HL-60 (cell line): ENCODE measurements at places on chromosomes 16 and 17.

DNA sequence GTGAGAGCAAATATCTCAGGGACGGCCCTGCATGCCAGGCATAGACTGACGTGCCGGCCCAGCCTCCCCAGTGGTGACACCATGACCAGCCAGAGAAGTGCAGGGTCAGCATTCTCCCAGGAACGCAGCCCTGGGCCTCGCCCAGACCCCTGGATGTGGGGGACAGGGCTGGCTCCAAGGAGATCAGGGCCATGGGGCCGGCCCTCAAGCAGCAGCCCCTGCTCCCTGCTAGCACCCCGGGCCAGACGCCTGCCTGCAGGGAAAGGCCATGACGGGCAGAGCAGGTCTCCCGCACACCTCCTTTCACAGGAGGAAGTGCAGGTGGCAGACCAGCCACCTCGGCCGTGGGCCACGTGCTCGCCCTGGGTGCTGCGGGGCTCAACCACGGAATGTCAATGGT lies 9.5 kb downstream of the NDUFAF8 start:
- DNase-seq = no peak

- no peak for DNase-seq
Observed at GRCh38 chr17:67096609-67097008, 52.3 kb downstream of the CACNG1 start.

DNA sequence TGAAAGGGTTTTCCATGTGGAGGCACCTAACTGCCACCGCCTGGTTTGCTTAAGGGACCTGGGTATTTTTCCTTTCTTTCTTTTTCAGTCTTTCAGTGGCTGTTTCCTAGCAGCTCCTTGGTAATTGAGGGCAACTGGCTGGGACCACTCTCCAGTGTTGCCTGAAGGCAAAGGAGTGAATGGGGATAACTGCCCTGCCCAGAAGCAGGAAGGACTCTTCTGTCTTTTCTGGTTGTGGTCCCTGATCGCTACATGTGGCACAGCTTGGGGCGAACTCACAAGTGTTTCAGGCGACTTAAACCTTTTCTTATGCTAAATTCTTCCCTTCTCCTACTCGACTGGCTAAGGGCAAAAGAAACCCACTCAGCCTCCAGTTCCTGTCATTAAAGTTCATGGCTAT lies 10.1 kb upstream of the TMEM98 start:
- no peak for DNase-seq

- DNase-seq = no peak
Observed at GRCh38 chr16:22635357-22635761, 124.7 kb downstream of the NPIPB5 start.

- DNase-seq = no peak
Observed at GRCh38 chr17:10177131-10177912, 21.1 kb downstream of the GAS7 start.

- DNase-seq = no peak
Observed at GRCh38 chr17:50739098-50739497, 19.7 kb downstream of the LUC7L3 start.

DNA sequence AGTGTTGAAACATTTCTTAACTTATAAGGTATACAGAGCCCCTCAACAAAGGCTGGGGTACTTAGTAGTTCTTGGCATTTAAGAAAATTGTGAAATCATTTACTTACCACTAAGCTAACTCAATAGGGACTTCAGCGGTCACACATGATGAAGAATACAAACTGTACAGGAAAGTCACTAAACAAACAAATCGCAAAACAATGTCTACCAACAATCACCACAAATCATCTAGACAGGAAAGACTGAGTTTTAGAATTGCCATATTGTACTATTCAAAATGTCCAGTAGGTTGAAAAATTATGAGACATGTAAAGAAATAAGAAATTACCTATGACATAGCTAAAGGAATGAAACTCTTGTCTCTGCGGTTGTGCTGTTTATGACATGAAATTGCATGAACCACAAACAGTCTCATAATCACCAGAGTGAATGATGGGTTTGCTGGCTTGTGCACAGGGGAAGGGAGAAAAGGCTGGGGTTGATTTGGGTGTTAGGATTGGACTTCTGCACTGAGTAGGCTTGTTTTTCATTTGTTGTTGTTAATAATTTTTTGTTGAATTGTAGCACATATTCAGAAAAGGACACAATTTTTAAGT lies 441.1 kb upstream of the MON1B start:
- DNase-seq = no peak

- no peak for DNase-seq
Observed at GRCh38 chr17:82985973-82986372, 93.4 kb upstream of the METRNL start.

DNA sequence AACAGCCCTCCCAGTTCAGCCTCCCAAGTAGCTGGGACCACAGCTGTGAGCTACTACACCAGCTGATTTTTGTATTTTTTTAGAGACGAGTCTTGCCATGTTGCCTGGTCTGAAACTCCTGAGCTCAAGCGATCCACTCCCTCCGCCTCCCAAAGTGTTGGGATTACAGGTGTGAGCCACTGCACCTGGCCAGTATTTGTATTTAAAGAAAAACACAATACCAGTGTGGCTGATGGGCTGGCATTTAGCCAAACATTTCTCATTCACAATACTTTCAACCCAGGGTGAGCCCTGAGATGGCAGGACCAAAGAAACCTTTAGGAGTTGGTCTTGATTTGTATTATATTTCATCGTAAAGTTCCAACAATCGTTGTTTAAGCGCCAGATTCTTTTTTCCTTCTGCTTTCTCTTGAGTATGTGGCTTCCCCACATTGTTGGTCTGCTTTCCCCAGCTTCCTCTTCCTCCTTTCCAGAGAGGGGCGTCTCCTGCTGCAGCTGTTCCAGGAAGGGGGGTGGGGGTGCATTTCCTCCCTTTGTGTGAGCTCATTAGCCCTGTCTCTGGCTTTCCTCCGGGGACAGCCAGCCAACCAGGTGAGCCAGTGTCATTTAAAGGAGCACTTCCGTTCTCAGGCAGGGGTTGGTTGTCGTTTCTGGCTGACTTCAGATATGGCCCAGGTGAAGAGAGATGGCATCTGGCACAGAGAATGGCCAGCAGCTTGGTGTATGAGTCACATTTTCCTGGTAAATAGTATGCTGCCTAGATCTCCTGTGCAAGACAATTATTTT lies 79.9 kb downstream of the GPRC5B start:
- DNase-seq = peak; percentile 53

- DNase-seq = no peak
Observed at GRCh38 chr16:82363026-82363816, 193.2 kb upstream of the MPHOSPH6 start.

GRCh38 chr17:49557312-49558024 lies 18.2 kb upstream of the NXPH3 start:
- DNase-seq = no peak

GRCh38 chr16:62135911-62136310 lies 99.7 kb upstream of the CDH8 start:
- DNase-seq = no peak

DNA sequence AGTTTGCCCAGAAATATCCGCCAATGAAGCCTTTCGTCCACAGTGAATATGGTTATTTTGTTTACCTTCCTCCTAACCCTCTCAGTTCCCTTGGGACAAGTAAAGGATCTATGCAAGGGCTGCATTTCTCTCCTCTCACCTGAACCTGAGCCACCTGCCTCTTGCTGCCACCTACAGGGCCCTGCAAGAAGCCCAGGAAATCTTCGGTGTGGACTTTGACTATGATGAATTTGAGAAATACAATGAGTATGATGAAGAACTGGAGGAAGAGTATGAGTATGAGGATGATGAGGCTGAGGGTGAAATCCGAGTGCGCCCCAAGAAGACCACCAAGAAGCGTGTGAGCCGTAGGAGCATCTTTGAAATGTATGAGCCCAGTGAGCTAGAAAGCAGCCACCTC lies 14.0 kb downstream of the SUPT6H start:
- DNase-seq = no peak

GRCh38 chr16:2532494-2533141 lies 1.4 kb upstream of the CEMP1 start:
- no peak for DNase-seq

DNA sequence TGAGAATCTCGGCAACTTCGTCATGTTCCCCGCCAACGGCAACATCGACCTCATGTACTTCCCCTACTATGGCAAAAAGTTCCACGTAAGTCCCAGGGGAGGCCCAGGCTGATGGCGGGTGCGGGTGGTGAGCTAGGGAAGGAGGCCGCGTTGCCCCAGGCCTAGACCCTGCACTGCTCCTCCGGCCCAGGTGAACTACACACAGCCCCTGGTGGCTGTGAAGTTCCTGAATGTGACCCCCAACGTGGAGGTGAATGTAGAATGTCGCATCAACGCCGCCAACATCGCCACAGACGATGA lies 4.8 kb downstream of the ATP1B2 start:
- no peak for DNase-seq

DNA sequence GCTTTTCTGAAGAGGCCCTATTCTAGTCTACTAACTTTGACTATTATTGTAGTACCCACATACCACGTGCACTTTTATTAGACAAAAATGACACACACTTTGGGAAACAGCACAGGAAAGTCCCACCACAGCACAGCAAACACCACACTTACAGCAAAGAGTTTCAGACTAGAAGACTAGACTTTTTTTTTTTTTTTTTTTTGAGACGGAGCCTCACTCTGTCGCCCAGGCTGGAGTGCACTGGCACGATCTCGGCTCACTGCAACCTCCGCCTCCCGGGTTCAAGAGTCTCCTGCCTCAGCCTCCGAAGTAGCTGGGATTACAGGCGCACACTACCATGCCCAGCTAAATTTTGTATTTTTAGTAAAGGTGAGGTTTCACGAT lies 20.1 kb downstream of the YWHAE start:
- no peak for DNase-seq

DNA sequence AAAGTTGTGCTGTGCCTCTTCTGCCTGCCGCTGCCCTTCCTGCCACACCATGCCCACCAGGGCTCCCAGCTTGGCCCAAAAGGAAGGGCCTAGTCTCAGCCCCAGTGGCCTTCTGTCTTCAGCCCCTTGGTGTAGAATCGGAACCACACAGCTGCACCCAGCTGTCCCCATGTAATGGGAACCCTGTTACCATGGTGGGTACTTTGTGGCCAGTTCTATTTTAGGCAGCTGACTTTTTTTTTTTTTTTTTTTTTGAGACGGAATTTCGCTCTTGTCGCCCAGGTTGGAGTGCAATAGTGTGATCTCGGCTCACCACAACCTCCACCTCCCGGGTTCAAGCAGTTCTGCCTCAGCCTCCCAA lies 163.3 kb upstream of the GSE1 start:
- no peak for DNase-seq

GRCh38 chr17:70855401-70856054 lies 686.2 kb downstream of the KCNJ2 start:
- DNase-seq = no peak

GRCh38 chr17:45177563-45177962 lies 15.9 kb downstream of the HEXIM2 start:
- DNase-seq = no peak

GRCh38 chr16:88066680-88067529 lies 115.7 kb downstream of the BANP start:
- no peak for DNase-seq
